ENCODE measurements at places on chromosomes 6 and 20. TPM values are rescaled to one million over a fixed set of nuclear protein-coding genes. Genes with fewer than 3 reads are reported as not detected.
A peak's percentile ranks its signal among the peaks of the same experiment; 100 is the strongest.

Gene TRIM31
- not detected for total RNA-seq

DNA sequence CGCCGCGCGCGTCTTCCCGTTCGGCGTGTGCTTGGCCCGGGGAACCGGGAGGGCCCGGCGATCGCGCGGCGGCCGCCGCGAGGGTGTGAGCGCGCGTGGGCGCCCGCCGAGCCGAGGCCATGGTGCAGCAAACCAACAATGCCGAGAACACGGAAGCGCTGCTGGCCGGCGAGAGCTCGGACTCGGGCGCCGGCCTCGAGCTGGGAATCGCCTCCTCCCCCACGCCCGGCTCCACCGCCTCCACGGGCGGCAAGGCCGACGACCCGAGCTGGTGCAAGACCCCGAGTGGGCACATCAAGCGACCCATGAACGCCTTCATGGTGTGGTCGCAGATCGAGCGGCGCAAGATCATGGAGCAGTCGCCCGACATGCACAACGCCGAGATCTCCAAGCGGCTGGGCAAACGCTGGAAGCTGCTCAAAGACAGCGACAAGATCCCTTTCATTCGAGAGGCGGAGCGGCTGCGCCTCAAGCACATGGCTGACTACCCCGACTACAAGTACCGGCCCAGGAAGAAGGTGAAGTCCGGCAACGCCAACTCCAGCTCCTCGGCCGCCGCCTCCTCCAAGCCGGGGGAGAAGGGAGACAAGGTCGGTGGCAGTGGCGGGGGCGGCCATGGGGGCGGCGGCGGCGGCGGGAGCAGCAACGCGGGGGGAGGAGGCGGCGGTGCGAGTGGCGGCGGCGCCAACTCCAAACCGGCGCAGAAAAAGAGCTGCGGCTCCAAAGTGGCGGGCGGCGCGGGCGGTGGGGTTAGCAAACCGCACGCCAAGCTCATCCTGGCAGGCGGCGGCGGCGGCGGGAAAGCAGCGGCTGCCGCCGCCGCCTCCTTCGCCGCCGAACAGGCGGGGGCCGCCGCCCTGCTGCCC lies 1.1 kb downstream of the SOX4 start:
- DNase-seq: peak; percentile 76

Gene ANKRD66
- total RNA-seq: not detected

Gene DNPH1
- total RNA-seq: 69.4 TPM

DNA sequence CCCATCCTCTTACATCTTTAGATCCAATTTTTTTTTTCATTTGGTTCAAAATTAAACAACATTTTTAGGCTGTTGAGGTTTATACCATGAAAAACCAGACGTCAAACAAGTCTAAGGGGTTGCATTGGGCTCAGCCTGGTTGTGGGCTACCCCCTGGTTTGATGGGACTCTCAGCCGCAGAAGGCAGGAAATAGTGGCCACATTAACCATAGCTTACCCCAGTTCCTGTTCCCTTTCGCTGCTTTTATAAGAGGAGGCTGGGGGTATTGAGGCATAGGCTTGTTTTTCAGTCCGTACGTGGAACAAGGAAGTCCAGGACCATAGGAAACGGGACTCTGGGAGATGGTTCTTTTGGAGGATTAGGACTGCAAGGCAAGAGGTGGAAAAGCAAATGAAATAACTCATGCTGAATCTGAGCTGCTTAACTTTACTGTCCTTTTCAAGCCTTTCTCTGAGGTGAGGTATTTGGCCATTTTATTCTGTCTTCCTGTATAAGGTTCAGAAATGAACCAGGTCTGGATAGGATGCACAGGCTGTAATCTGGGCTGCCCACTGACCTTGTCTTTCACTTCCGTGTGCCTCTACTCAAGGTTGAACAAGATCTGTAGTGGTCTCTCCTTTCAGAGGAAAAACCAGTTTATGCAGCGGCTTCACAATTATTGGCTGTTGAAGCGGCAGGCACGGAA lies 7.7 kb downstream of the BRPF3 start:
- no peak for DNase-seq

- DNase-seq: no peak
Observed at GRCh38 chr6:17995414-17995813, 8.0 kb upstream of the KIF13A start.

Gene TREM2
- not detected for total RNA-seq

All from A673 (cell line).